COR-L47 (cell line): ENCODE measurements at places on chromosomes 2 and 18.
A peak's percentile ranks its signal among the peaks of the same experiment; 100 is the strongest.

DNA sequence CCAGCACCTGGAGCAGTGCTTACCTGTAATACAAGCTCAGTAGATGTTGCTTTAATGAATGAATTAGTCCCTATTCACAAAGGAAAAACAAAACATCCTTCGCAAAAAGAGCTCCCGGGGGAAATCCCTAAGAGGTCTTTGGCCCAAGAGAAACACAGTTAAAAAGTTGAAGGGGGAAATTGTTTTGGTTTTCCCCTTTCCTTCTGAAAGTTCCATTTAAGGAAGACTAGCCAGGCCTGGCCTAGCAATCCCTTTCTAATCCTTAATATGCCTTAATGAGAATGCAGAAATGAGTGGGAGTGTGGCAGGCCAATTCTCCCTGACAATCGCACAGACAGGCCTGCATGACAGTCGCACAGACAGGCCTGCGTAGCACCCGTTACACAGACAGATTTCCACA lies 33.5 kb upstream of the REL start:
- no peak for DNase-seq

- DNase-seq = no peak
These were observed 12.3 kb downstream of the AQP12B start for GRCh38 chr2:240670402-240670801.

DNA sequence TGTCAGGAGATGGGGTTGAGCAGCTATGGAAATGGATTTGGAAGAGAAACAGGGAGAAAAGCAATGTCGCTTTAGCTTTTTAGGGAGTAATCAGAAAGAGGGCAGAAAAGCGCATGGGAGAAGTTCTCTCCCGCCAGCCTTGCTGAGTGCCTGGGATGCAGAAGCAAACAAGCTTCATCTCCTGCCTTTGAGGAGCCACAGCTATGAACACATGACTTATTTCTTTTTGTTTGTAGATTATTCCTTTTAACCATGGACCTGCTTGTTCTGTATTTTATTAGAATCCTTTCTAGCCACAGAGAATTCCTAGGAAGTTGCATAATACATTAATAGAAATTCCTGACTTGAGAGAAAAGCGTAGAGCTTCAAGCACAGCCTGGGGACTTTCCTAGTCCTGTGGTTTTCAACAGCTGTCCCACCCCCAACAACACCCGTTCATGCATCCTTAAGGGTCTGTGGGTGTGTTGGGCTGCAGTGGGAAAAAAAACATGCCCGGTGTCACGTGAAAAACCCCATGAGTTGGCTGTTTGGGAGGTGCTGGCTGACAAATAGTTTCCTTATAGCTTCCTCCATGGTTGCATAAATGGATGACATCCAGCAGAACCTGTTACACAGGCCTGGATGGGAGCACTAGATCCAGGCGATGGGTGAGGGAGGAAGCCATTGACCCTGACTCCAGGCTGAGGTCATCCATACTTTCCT lies 14.9 kb downstream of the SLC9A4 start:
- DNase-seq = no peak

- peak; percentile 33 for DNase-seq
These were observed 38.1 kb downstream of the EMX1 start for GRCh38 chr2:72955228-72956049.

- DNase-seq = no peak
These were observed 47.4 kb upstream of the KIDINS220 start for GRCh38 chr2:8884812-8885211.

DNA sequence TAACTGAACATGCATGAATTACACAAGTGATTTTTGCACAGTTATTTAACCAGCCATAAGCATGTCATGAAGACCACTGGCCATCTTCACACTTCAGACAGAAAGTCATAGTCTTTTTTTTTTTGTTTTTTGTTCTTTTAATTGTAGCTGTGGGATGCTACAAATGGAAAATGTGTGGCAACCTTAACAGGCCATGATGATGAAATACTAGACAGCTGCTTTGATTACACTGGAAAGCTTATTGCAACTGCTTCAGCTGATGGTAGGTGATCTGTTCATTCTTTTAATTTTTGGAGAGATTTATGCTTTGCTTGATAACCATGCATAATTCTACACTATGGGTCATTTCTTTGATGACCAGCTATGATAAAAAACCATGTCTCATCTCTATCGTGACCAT lies 35.6 kb downstream of the DAW1 start:
- DNase-seq = no peak

GRCh38 chr2:236656166-236656565 lies 86.5 kb downstream of the ACKR3 start:
- no peak for DNase-seq
